CD8-positive, alpha-beta T cell (primary cell): ENCODE measurements at places on chromosomes 5 and 9.
A peak's percentile ranks its signal among the peaks of the same experiment; 100 is the strongest.

GRCh38 chr5:143658956-143659355, 153.0 kb upstream of the HMHB1 start:
- no peak for DNase-seq

- DNase-seq, result no peak
These were observed 234.4 kb upstream of the GAS1 start for GRCh38 chr9:87181670-87182069.

GRCh38 chr9:131714161-131714646, 25.7 kb downstream of the RAPGEF1 start:
- no peak for DNase-seq

GRCh38 chr9:123455187-123455586, 99.2 kb downstream of the CRB2 start:
- DNase-seq, result no peak

DNA sequence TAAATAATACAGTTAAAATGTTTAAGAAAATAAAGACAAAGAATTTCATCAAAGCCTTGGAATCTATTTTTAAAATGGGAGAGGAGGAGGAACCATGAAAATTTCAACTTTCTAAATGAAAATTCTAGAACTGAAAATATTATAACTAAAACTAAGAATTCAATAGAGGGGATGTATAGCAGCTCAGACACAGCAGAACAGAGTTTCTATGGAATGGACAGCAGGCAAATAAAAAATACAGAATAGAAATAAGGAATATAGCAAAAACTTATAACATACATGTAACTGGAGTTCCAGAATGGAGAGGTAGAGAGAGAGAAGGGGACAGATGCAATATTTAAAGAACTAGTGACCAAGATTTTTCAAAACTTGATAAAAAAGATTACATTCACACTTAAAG, 1.4 kb upstream of the RANBP17 start:
- DNase-seq, result no peak

DNA sequence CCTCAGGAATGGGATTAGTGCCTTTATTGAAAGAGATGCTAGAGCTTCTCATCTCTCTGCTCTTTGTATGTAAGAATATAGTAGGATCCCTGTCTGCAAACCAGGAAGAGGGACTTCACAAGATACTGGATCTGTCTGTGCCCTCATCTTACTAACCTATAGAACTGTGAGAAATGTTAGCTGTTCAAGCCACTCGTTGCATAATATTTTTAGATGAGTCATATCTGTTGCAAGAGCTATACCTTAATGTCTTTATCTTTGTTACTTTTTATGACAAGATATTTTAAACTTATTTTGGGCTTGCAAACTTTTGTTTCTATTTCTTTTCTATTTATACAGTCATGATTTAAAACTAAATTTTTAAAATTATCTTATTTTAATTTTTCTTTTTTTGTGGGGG, 1296.8 kb upstream of the CDH6 start:
- DNase-seq, result no peak

DNA sequence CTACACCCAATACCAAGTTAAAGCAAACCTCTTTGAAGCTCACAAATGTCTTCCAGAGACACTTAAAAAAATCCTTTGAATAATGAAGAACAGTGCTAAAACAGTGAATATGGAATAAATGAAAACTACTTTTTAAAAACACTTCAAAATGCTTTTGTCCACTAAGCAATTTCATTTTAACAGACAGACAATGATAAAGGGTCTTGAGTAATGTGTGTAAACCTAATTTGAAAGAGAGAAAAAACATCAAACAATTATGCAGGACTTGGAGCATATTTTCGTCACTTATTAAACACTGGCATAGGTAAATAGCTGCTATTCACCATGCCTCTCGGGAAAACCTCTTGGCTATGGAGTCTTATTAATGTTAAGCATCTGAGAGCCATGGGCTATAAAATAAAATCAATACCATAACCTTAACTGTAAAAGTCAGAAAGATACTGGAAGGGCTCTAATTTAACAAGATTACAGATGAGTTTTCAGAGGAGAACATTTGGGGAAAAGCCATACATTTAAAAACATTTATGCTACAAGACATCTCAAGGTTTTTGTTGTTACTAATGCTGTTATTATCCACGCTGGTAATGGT, 177.8 kb downstream of the NFIB start:
- no peak for DNase-seq

GRCh38 chr5:77181173-77181572, 29.3 kb upstream of the PDE8B start:
- no peak for DNase-seq

DNA sequence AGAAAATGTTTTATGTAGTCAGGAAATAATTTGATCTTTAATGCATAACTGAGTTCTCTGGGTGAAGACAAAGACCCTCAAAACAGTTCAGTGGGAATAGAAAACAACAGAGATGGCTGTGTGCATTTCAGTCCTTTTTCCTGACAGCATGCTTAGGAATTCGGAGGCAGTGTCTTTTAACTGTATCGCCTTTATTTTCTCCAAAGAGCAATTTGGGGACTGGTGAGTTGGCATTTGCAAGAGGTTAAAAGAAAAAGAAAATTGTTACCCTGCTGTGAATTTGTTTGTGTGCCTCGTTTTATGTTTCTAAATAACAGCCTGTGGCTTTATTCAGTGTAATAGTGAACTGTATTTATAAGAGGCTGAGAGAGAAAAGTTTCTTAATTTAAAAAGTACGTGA, 227.8 kb upstream of the DMAC1 start:
- no peak for DNase-seq

GRCh38 chr9:107755246-107755645, 265.7 kb upstream of the KLF4 start:
- peak; percentile 23 for DNase-seq

DNA sequence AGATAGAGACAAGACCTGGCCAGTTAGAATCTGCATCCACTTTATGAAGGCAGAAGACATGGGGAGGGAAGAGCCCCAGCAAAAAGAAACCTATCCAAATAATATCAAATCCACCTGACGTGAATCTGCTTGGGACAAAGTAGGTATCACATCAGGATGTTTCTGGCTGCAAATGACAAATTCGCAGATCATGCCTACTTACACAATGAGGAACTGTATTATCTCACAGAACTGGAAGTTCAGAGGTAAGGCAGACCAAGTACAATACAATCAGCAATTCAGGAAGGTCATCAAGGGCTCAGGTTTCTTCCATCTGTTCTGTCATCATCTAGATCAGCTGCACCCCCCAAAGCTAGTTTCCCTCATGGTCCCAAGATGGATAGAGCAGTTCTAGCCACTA, 13.2 kb upstream of the NR4A3 start:
- no peak for DNase-seq

DNA sequence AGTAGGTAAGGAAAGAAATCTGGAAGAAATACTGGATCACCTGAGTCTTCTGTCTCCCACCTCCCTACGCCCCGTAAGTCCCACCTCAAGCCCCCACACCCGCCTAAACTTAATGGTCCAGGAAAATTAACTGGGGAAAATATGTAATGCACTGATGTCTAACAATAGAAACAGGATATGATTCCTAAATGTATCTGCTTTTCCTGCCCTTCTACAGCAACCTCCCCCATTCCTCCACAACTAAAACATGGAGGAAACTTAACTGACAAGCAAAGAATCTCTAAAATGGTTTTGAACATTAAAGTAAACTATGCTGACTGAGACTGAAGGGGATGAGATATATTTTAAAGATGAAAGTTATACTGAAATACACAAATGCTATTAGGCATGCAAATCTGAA, 10.4 kb downstream of the RFX3 start:
- no peak for DNase-seq

DNA sequence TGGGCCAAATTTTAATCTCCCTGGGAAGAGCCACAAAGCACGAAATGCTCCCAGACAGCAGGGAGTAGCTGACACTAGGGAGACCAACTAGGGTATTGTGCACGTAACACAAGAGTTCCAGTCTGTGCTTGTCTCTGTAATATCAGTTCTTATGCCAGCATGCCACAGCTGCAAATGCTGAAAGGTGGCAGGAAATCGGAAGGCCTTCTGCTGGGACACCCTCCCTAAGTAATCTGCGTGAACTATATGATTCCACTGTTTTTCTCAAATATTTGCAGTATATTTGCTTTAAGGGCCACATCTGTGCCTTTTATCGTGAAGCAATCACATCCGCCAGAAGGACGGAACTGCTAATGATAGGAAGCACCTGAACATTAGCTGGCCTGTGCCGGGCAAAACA, 12.6 kb downstream of the VLDLR start:
- no peak for DNase-seq

- DNase-seq, result no peak
These were observed 56.9 kb downstream of the AP3S1 start for GRCh38 chr5:115898656-115899055.
